ENCODE measurements at places on chromosomes 4 and X.

GRCh38 chr4:55758570-55758969 is 61.0 kb upstream of the EXOC1L start:
- H3K4me1 ChIP-seq = no peaks in the 10 kb centered on the region
- H3K27me3 ChIP-seq = no peaks in the 10 kb centered on the region
- no peak overlapping the region for H3K27ac ChIP-seq
- H3K36me3 ChIP-seq = no peaks in the 10 kb centered on the region
- no peak for DNase-seq

DNA sequence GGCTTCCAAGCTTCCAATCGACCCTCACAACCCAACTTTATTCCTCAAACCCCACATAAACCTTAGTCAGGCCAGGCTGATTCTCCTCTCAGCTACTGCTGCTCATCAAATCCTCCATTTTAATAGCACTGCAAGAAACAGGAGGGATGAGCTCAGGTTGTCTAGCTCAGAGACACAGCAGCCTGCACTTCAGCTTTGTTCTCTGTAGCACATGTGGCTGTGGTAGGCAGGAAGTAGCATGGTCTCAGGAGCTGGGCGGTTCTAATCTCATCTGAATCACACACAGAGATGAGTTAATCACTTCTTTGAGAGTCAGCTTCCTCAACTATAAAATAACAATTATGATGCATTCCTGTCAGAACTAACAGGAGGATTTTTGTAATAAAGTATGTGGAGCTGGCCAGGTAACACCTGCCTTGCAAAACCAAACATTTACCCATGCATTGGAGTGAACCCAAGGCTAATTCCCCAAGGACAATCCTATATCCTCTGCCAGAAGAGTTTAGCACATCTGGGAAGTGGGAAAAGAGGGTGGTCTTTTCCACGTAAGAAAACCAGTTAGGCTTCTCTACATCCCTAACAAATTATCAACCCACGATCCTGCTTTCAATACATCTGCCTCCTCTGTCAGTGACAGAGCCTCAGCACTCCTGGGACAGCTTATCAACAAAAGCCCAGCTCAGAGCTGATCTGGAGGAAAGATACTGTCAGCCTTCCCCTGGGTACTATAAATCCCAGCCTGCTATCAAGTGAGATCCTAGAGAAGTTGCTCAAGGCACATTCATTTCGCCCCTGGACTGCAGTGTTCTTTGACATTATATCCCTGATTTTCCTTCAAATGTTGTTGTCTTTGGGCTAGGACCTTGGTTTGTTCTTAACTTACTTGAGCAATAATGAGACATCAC is 32.8 kb downstream of the ELOVL6 start:
- H3K36me3 ChIP-seq = no peaks in the 10 kb centered on the region
- peaks cover 21% of the 10 kb centered on the region for H3K4me1 ChIP-seq
- H3K4me3 ChIP-seq = no peak overlapping the region

GRCh38 chrX:72018277-72019112 is 107.8 kb downstream of the NHSL2 start:
- H3K4me1 ChIP-seq = peaks cover 20% of the 10 kb centered on the region
- H3K4me3 ChIP-seq = no peak overlapping the region
- peaks cover 2% of the 10 kb centered on the region for H3K27me3 ChIP-seq
- DNase-seq = peak; percentile 75
- H3K36me3 ChIP-seq = no peaks in the 10 kb centered on the region

DNA sequence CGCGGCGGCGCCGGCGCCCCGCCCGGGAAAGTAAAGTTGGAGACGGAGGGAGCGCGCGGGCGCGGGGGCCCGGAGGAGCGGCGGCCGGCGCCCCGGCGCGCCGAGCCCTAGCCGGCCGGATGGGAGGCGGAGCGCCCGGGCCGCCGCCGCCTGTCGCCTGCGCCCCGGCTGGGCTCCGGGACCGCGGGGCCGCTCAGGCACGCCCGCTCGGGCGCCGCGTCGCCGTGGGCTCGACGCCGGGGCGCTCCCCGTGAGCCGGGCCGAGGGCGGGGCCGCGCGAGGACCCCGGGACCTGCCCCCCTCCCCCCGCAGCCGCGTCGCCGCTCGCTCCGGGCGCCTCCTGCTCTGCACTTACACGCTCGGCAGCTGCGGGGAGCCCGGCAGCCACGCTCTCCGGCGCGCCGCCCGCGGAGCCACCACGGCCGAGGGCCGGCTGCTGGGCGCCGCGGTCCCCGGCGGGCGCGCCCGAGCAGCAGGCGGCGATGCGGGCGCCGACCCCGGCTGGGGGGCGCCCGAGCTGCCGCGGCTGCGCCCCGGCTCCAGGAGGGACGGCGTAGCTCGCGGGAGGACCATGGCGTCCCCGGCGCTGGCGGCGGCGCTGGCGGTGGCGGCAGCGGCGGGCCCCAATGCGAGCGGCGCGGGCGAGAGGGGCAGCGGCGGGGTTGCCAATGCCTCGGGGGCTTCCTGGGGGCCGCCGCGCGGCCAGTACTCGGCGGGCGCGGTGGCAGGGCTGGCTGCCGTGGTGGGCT is at the start of gene ADRA2C:
ADRA2C (plus strand) TSS at position 350 of the 749 bp plus-strand sequence; CDS start at position 572, 222 bp downstream.
- DNase-seq = no peak
- no peaks in the 10 kb centered on the region for H3K36me3 ChIP-seq
- H3K4me1 ChIP-seq = no peaks in the 10 kb centered on the region
- no peak within 1 kb of the TSS for H3K27ac ChIP-seq
- H3K27me3 ChIP-seq = peaks cover 65% of the 10 kb centered on the region

DNA sequence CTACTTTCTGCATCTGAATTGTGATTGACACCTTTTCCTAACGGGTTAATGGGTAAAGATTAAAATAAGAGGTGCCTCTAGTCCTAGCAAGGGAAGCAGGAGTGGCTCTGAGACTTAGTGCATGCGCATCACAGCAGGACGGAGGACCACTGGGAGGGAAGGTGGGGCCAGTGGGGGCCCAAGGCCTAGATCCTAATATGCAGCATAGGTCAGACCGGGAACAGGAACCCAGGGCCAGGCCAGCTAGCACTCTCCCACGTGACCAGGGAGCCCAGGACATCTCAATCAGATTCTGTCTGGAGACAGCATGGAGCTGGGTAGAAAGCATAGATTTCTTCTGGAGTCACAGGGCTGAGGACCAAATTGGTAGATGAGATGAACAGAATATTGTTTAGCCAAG is 55.7 kb downstream of the RASL11B start:
- H3K36me3 ChIP-seq = peaks cover 6% of the 10 kb centered on the region
- H3K27me3 ChIP-seq = no peaks in the 10 kb centered on the region
- H3K4me3 ChIP-seq = no peak overlapping the region
- no peaks in the 10 kb centered on the region for H3K4me1 ChIP-seq

DNA sequence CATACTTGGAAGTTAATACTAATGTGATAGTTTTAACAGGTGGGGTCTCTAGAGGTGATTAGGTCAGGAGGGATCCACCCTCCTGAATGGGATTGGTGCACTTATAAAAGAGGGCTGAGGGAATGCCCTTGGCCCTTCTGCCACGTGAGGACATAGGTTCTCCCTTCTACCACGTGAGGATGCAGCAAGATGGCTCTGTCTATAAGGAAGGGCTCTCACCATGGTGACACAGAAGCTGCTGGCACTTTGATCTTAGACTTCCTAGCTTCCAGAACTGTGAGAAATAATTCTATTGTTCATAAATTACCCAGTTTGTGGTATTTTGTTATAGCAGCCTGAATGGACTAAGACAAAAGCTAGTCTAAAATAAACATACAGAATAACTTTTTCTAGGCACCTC is 1.0 kb downstream of the AADAT start:
- no peak overlapping the region for H3K27ac ChIP-seq
- no peaks in the 10 kb centered on the region for H3K36me3 ChIP-seq
- peaks cover 9% of the 10 kb centered on the region for H3K4me1 ChIP-seq
- no peak overlapping the region for H3K4me3 ChIP-seq
- DNase-seq = no peak

Measured in T-cell (primary cell).